Activated CD4-positive, alpha-beta memory T cell treated with anti-CD3 and anti-CD28 coated beads, Interleukin-2, amount 10 ng/mL, durations not matched to agents 7 days and 5 days (primary cell): ENCODE measurements at places on chromosomes 16 and 17. TPM values are rescaled to one million over a fixed set of nuclear protein-coding genes. Genes with fewer than 3 reads are reported as not detected.

- no peak overlapping the region for H3K4me3 ChIP-seq
- H3K36me3 ChIP-seq, result no peaks in the 10 kb centered on the region
- no peak for DNase-seq
- no peak overlapping the region for H3K27ac ChIP-seq
- peaks cover 2% of the 10 kb centered on the region for H3K27me3 ChIP-seq
Measured at GRCh38 chr16:75188832-75189477, 18.0 kb downstream of the CTRB2 start.

- peak overlapping the region; percentile 14 for H3K4me3 ChIP-seq
- no peak overlapping the region for H3K27ac ChIP-seq
- peaks cover 4% of the 10 kb centered on the region for H3K36me3 ChIP-seq
- H3K27me3 ChIP-seq, result no peaks in the 10 kb centered on the region
Measured at GRCh38 chr16:1828645-1829410, 1.8 kb downstream of the FAHD1 start.

GRCh38 chr16:57019746-57020145 lies 30.4 kb downstream of the NLRC5 start:
- H3K36me3 ChIP-seq, result peaks cover 83% of the 10 kb centered on the region
- no peaks in the 10 kb centered on the region for H3K27me3 ChIP-seq
- H3K4me3 ChIP-seq, result no peak overlapping the region

- H3K4me3 ChIP-seq, result no peak overlapping the region
- no peaks in the 10 kb centered on the region for H3K27me3 ChIP-seq
- no peak overlapping the region for H3K27ac ChIP-seq
Measured at GRCh38 chr17:9854255-9854654, 28.5 kb downstream of the GLP2R start.

DNA sequence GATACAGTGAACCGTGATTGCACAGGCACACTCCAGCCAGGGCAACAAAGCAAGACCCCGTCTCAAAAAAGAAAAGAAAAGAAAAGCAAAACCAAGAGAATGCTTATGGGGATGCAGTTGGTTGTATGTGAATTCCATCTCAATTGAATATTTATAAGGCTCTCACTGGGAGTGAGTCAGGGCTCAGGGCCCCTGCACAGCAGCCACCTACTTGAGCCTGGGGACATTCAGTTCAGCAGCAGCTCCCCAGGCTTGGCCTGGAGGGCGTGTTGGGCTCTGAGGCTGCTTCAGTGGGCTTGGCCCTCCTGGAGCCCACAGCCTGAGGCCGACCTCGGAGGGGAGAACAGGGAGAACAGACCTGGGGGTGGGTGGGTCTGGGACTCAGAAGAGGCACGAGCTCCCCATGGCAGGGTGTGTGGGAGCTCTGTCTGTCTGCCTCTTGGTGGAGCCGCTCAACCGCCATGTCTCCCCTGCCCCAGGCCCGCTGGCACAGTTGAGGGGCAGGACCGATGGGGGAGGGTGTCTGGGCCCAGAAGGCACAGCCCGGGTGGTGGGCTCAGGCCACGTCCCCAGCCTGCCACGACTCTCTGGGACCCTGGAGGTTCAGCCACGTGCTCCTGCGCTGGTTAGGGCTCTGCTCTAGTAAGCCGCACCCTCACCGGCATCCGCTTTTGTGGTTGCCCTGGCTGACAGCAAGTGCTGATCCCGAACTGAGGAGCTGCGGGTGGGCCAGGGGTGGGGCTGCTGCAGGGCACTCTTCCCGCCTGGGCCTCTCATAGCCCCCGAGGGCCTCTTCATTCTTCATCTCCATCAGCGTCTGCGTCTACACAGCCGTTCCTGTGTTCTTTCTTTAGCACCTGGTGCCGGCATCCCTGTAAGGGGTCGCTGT lies 24.8 kb downstream of the ZFPM1 start:
- H3K4me1 ChIP-seq, result peaks cover 29% of the 10 kb centered on the region
- H3K27me3 ChIP-seq, result no peaks in the 10 kb centered on the region
- no peak overlapping the region for H3K4me3 ChIP-seq
- no peaks in the 10 kb centered on the region for H3K36me3 ChIP-seq

DNA sequence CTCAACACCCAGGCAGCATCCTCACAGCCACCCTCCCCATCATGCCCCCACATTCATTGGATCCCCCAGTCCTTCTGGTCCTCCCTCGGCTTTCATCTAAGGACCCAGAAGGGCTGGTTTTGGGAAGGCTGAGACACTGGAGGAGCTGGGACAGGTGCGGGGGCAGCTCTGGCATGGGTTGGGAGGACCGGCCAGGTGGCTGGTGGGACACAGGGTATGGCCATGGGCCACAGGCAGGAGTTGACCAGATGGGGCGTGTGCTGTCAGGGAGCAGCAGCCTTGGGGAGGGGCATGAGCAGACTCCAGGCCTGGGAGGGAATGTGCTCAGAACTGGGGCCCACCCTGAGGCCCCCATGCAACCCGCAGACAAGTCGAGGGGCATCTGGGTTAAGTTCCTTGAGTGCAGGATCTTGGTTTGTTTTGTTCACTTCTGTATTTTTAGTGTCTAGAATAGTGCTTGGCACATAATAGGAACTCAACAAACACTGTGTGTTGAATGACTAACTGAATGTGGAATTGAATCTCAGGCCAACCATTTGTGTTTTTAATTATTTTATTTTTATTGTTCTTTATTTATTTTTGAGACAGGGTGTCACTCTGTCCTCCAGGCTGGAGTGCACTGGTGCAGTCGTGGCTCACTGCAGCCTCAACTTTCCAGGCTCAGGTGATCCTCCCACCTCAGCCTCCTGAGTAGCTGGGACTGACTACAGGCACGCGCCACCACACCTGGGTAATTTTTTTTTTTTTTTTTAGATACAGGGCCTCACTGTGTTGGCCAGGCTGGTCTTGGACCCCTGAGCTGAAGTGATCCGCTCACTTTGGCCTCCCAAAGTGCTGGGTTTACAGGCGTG lies 5.6 kb downstream of the P2RX1 start:
- H3K27ac ChIP-seq, result peak overlapping the region; percentile 70
- H3K36me3 ChIP-seq, result no peaks in the 10 kb centered on the region
- peaks cover 33% of the 10 kb centered on the region for H3K4me1 ChIP-seq
- DNase-seq, result no peak
- no peak overlapping the region for H3K4me3 ChIP-seq

DNA sequence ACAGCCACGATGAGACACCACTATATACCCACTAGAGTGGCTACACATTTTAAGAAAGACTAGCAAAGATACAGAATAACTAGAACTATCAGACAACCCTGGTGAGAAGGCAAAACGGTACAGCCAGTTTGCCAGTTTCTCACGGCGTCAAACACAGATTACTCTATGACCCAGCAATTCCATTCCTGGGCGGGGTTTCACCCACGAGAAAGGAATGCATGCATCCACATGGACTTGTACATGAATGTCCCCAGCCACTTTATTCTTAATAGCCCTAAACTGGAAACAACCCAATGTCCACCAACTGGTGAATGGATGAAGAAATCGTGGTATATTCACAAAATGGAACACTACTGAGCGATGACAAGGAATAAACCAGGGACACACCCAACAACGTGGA lies 74.5 kb downstream of the MYH10 start:
- H3K27ac ChIP-seq, result no peak overlapping the region
- H3K36me3 ChIP-seq, result no peaks in the 10 kb centered on the region
- peaks cover 16% of the 10 kb centered on the region for H3K27me3 ChIP-seq
- DNase-seq, result no peak
- H3K4me3 ChIP-seq, result no peak overlapping the region

DNA sequence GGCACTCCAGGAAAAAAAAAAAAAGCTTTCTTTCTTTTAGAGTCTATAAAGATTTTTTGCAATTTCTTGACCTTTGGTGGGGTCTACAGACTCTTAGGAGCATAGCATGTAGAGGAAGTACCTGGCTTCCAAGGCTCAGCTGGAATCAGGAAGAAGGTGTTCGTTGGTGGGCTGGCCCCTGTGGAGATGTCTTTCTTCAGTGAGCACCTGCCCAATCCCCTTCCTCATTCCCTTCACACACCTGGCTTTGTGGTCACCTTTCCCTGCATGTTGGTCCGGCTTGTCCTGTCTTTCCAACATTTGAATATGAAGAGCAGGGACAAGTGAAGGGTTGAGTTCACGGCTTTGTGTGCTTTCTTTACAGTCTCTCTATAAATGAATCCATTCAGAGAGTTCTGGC lies 352.4 kb downstream of the HAPSTR1 start:
- H3K27ac ChIP-seq, result no peak overlapping the region
- no peaks in the 10 kb centered on the region for H3K36me3 ChIP-seq
- DNase-seq, result no peak
- H3K4me3 ChIP-seq, result no peak overlapping the region
- no peaks in the 10 kb centered on the region for H3K27me3 ChIP-seq
- no peaks in the 10 kb centered on the region for H3K4me1 ChIP-seq

DNA sequence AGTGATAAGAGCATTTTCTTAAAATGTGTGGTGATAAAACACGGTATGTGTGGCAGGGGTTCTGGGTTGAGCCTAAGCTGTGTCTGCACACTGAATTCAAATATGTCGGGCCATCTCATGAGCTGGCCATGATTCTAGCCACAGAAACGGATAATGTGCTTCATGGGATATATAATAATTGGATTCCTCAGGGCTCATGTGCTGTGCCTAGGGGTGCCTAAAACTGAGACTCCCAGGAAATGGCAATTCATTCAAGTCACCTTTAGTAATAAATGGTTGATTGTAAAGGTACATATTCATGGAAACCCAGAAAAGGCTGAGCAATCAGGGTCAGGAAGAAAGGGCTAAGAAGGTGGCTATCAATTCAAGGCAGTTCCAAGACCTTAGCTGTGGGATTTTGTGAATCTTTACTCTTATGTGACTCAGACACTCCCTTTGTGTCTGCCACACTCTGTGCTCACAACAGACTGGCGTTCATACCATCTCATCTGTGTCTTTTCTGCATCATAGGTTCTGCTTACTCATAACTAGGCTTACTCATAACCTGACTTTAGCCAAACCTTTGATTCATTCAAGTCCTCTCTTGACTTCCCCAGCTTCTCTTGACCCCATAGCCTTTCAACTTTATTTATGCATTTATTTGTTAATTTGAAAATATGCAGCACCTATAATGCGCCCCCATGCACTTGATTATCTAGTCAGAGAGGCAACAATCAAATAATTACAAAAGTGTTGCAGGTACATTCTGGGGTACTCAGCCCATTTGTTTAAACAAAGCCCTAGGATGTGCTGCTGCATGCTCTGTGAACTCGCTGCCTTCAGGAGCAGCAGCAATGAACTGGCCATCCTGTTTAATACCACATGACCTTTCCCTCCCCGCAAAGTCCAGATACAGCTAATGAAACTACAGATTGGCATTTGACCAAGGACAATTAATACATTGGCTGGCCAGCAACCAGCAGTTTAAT lies 28.4 kb upstream of the MED13 start:
- H3K27ac ChIP-seq, result no peak overlapping the region
- no peaks in the 10 kb centered on the region for H3K27me3 ChIP-seq
- peak; percentile 21 for DNase-seq
- H3K4me3 ChIP-seq, result no peak overlapping the region
- peaks cover 26% of the 10 kb centered on the region for H3K4me1 ChIP-seq

DNA sequence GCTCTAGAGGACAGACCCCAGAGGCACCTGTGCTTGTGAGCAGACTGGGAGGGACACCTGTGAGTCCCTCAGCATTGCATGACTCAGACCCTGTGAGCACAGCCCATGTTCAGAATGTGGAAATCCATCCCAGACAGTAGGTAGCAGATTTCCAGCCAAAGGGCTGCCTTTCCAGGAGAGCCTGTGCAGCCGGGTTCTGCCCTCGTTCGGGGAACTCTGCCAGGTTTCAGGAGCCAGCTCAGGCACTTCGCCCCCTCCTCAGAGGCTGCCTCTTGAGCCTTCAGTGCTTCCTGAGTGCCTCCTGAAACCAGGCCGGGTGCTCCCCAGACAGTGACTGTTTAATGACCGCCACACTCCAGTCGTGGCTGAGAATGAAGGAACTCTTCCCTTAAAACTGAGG lies 23.3 kb upstream of the SDR42E2 start:
- no peaks in the 10 kb centered on the region for H3K4me1 ChIP-seq
- peaks cover 9% of the 10 kb centered on the region for H3K27me3 ChIP-seq
- no peak for DNase-seq
- H3K36me3 ChIP-seq, result no peaks in the 10 kb centered on the region
- H3K4me3 ChIP-seq, result no peak overlapping the region

DNA sequence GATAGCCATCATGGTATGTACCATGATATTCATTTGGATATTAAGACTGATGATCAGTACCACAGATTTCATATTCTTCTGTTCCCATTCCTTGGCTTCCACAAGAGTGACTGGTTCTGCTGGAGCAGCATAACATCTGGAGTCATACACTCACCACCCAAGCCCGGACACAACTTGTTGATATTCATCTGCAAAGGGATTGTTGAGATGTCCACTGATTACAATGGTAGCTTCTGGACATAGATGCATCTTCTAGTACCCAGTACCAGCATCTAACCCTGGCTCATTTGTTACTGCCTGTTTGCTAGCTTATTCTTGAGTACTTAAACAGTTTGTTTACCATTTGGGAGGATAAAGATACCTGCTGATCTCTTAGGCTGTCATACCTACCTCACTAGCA lies 235.7 kb upstream of the AXIN2 start:
- no peak for DNase-seq
- H3K4me1 ChIP-seq, result peaks cover 27% of the 10 kb centered on the region
- no peak overlapping the region for H3K4me3 ChIP-seq
- peaks cover 3% of the 10 kb centered on the region for H3K36me3 ChIP-seq

GRCh38 chr17:60545465-60546191 lies 19.6 kb upstream of the APPBP2 start:
- H3K36me3 ChIP-seq, result no peaks in the 10 kb centered on the region
- H3K27me3 ChIP-seq, result no peaks in the 10 kb centered on the region
- no peaks in the 10 kb centered on the region for H3K4me1 ChIP-seq
- H3K4me3 ChIP-seq, result no peak overlapping the region
- H3K27ac ChIP-seq, result no peak overlapping the region

- H3K4me1 ChIP-seq, result no peaks in the 10 kb centered on the region
- no peak overlapping the region for H3K27ac ChIP-seq
- no peak for DNase-seq
- no peak overlapping the region for H3K4me3 ChIP-seq
Measured at GRCh38 chr16:49576173-49576494, 202.5 kb downstream of the C16orf78 start.

Gene UMOD
- not detected for total RNA-seq

Gene WNT9B
- not detected for total RNA-seq

Gene ABCC3
- total RNA-seq, result not detected
